ENCODE measurements at places on chromosomes 13 and 19.

- no peak for DNase-seq
These were observed 28.2 kb upstream of the RFC3 start for GRCh38 chr13:33789739-33790138.

- DNase-seq, result no peak
These were observed 78.0 kb downstream of the ZC3H13 start for GRCh38 chr13:45974500-45974899.

GRCh38 chr13:75489502-75490263, 7.7 kb upstream of the TBC1D4 start:
- DNase-seq, result peak; percentile 49

- DNase-seq, result no peak
These were observed 535.9 kb downstream of the GPC5 start for GRCh38 chr13:91934354-91934753.

- no peak for DNase-seq
These were observed 123.4 kb downstream of the NUFIP1 start for GRCh38 chr13:44865722-44866410.

- DNase-seq, result no peak
These were observed 18.5 kb downstream of the POU2F2 start for GRCh38 chr19:42113641-42114348.

DNA sequence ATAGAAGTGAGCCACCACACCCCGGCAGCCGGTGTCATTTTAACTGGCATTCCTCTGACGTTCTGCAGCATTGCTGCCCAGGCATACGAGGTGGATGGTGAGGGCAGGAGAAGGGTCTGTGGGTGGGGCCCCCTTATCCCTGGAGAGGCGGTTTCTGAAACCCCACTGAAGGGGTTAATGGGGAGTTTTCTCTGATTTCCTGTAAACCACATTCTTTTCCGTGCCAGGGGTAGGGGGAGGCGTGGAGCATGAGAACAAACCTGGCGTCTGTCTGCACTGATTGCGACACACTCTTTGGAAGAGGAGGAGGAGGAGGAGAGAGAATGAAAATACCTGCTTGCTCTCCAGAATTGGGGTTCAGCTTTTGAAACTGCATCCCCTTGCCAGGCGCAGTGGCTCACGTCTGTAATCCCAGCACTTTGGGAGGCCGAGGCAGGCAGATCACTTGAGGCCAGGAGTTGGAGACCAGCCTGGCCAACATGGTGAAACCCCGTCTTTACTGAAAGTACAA, 2.7 kb upstream of the C3 start:
- DNase-seq, result no peak

Data from LoVo (cell line).